ENCODE measurements at places on chromosomes 5 and 9.

GRCh38 chr5:167565189-167565954 lies 726.1 kb upstream of the WWC1 start:
- no peak for DNase-seq

DNA sequence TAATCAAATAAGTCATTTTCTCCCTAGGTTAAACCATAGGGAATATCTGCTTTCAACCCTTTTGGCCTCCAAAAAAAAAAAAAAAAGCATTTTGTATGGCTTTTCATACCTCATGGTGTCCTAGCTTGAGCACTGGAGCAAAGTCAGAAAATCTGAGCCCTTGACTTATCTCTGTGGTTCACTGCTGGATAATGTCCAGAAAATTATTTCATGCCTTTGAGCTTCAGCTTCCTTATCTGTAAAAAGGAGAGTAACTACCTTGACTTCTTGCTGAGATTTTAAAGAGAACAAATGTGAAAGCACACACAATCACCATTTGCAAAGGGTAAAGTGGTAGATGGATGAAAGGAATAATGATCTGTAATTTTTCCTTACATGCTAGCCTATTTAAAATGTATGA lies 165.9 kb downstream of the ALDH1A1 start:
- no peak for DNase-seq

DNA sequence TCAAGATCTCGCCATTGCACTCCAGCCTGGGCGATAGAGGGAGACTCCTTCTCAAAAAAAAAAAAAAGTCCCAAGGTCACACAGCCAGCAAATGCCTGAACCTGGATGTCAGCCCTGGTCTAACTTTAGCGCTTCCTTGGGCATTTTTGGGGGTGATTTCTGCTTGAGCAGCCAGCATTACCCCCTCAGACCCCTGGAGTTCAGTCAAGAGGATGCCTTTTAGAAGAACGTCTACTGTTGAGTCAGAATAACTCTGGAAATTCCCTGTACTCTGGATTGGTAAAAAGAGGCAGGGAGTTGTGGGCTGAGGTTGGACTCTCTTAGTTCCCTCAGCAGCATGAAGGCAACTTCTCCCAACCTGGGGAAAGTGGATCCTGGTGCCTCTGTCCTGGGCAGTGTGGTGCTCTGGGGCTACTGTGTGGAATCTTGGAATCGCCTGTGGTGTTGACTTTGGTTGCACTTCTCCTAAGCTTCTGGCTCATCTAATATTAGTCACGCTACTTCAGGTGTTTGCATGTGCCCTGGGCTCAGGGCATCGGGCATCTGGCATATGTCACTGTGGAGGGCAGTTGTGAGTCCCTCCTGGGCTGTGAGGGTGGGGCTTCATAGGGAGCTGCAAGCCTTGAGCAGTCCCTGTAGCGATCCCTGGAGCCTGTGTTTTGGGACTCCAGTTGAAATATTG lies 32.2 kb downstream of the STXBP1 start:
- no peak for DNase-seq

DNA sequence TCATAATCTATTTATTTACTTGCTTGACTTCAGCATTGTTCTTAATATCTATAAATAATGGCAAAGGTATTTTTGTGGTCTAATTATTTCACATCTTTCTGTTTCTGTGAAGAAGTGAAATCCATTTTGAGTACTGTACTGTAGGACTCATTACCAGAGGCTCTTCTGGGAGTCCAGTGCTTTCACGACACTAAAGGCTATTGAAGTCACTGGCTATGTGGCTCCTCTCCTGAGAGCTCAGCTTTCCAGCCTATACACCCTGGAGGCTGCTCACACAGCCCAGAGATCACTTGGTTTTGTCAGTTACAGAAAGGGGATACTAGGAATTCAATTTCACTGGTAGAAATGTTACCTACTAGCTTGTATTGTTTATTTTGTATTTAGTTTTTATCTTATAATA lies 547.3 kb downstream of the TAF11L14 start:
- DNase-seq, result no peak

DNA sequence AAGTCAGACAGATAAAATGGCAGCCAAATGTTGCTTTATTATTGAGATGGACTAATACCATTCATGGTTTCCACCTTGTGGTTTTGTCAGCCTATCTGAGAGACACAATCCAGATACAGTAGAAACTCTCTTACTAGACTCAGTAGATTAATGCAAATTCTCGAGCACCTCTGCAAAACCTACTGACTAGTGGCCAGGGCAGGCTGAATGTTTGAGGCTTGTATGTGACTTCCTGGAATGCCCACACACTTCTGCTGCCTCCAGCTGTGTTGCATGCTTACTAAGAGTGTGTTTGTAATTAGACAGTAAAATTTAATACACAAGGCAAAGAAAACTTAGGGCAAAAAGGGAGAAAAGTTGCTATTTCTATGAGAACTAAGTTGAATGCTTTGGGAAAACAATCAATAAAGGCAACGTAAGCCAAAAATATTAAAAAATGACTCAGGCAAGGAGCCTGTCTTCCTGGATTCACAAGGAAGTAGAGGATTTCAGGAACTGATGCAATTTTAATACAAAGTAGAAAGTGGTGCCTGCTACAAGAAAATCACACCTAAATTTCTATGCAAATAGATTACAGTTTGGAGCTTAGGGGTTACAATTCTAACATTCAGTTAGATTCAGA lies 30.2 kb upstream of the CCNG1 start:
- no peak for DNase-seq

DNA sequence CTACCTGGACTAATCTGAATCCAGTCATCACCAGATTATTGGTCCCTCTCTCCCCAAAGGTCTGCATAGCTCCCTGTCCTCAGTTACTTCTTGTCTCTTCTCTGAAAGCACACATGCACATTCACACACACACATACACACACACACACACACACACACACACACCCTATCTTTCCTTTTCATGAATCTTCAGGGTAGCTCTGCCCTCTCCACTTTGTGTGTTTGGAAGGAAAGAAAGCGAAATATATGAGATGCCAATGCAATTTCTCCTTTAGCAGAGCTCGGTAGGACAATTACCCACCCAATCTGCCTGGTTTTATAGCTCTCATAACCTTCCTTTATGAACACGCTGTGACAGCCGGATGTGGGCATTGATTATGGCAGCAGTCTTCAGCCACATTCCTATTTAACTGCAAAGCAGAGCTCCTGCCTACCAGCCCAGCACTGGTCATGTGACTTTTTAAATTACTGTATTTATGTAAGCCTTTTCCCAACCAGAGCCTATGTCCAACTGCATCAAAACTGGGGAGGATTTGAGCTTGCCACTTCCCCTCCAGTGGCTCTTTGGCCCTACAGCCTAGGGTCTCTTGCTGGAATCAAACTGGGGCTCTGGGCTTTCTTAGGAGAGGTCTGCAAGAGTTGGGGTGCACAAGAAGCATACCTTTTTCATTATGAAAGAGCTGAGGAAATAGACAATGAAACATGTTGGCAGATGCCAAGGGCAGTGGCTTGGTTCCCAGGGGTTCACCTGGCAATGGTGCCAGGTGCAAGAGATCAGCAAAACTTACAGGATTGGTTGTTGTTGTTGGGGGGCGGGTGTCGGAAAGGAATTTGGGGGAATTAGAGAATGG lies 20.8 kb upstream of the MATR3 start:
- no peak for DNase-seq

DNA sequence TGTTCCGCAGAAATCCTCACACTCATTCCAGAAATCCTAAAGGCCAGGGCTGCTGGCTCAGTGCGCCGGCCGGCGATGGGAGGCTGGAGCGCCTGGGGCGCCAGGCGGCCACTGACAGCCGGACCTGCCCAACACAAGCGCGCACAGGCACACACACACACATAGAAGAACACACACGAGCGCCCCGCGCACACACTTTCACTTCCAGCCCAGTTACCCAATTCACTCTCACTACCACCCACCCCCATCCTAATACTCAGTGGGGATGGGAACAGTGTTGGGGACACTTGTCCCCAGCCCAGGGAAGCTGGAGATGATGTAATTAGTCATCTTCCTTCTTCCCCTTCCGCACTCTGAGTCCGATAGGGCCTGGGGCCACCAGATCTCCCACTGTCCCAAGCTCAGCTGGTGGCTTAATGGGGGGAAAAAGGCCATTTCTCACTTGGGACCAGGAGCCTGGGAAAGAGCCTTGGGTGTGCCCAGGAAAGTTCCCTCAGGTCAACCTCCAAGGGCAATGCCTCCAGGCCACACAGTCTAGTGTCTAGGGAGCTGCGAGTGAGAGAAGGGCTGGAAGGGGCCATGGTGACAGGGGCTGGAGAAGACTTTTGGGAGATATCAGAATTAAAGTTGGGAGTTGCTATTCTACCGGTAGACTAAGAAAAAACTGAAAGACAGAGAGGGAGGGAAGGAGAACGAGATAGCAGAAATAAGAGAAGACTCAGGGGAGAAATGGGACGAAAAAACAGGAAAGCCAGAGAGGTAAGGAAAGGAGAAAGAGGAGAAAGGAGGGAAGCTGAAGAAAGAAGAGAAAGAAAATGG lies 1.7 kb downstream of the EBF1 start:
- DNase-seq, result no peak

- DNase-seq, result no peak
These were observed 2.0 kb downstream of the KCNN2 start for GRCh38 chr5:114363837-114364236.

DNA sequence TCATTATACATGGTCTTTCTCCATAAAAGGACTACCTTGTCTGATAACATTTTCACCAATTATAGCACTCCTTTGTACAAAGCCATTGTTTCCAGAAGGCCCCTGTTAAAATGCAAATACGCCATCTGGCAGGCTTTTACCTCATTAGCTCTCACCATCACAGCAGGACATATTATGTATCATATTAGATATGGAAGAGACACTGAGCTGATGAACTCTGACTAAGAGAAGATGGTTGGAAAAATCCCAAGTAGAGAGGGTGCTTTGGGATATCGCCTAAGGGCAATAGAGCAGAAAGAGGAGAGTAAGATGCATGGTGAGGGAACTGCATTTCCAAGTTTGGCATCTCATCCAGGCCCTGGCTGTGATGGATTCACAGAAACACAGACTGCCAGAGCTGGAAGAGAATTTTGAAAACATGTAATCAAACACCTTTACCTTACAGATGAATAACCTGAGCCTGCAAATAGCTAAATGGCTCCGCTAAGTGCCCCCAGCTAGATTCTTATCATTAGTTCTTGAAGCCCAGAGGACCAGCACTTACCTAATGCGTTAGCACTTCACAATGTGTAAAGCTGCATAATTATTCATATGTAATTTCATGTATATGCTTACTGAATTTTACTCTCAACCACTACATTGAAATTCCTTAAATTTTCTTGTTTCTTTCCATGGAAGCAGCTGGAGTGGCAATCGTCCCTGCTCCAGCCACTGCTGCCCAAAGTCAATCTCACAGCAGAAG lies 393.6 kb upstream of the IZUMO3 start:
- no peak for DNase-seq

DNA sequence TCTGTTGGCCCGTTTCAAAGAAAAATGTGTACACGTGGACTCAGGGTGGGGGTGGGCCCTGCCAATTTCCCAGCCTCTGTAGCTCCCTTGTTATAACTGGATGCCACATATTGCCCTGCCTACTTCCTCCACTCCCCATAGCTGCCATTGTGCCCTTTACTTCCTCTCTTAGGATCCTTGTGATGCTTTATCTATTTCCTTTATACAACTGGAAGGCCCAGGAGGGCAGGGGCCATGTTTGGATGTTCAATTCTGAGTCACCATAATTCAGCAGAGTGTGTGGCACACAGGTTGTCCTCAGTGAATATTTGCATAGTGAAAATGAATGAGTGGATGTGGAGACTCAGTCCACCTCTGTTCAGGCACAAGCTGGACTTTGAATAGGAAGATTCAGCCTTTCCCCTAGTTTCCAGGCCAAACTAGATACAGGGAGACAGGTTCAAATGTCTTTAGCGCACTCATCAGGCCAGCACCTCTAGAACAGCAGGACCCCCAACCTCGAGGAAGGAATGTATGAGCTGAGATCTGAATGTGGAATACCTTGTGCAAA lies 10.6 kb upstream of the FEM1C start:
- DNase-seq, result no peak

GRCh38 chr9:119736491-119737454 lies 367.5 kb upstream of the BRINP1 start:
- no peak for DNase-seq

DNA sequence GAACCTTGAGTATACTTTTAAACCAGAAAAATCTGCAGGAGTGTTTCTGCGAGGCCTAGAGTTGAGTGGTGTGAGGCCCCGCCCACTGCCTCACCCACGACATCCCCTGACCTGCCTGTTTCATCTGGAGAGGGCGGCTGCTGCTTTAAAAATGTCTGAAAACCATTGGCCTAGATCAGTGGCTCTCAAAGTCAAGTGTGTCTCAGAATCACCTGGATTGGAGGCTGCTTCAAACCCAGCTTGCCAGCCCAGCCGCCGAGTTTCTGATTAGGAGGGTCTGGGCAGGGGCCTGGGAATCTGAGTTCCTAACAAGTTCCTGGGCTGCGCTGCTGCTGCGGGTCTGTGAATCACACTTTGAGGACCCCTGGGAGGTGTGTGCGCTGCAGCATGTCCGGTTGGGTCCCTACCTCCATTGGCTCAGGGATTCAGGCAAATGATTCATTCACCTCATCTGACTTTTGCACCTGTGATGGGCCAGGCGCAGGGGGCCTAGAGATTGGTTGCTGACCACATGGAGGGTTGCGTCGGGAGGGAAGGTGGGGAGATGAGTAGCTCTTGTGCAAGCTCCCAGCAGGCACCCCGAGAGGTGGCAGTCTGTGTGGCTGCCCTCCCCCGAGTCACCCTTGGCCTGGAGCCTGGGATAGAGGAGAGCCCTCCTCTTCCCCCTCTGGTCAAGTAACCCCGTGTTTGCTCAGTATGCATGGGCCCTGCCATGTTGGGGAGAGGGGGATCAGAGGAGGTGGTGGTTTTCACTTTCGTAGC lies 27.6 kb upstream of the HMCN2 start:
- no peak for DNase-seq

GRCh38 chr9:136187683-136188586 lies 17.0 kb downstream of the LHX3 start:
- no peak for DNase-seq

- DNase-seq, result no peak
These were observed 242.5 kb upstream of the RFX3 start for GRCh38 chr9:3768286-3768685.

GRCh38 chr9:83992407-83992806 lies 11.8 kb downstream of the RMI1 start:
- no peak for DNase-seq

DNA sequence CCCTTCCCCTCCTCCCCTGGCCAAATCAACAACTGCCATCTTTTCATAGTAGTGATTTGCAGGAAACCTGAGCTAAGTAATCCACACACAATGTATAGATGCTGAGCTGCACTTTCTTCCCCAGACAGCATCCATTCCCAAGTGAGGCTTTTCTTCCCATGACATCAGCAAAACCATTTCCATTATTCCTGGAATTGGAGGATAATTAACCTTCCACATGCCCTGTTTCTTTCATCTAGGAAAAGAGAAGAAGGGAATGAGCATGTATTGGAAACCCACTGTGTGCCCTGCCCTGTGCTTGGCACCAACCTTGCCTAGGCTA lies 268.0 kb downstream of the ZSWIM6 start:
- DNase-seq, result no peak

DNA sequence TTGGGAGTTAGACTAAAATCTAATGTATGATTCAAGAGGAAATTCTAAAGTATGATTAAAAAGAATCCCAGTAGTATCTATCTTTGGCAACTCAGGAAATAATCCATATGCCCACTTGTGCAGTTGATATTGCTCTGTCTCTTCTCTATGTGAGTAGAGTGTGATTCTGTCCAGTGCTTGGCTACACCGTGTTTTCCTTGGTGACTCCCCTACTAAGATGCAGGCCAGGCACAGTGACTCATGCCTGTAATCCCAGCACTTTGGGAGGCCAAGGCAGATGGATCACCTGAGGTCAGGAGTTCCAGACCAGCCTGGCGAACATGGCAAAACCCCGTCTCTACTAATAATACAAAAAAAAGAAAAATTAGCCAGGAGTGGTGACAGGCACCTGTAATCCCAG lies 495.4 kb downstream of the MAT2B start:
- no peak for DNase-seq

- DNase-seq, result no peak
These were observed 241.6 kb upstream of the CD180 start for GRCh38 chr5:67437905-67438845.
